ENCODE measurements at places on chromosomes 7 and 10. TPM values are rescaled to one million over a fixed set of nuclear protein-coding genes. Genes with fewer than 3 reads are reported as not detected.

GRCh38 chr7:9192969-9193368 is 759.6 kb downstream of the NXPH1 start:
- H3K36me3 ChIP-seq, result no peaks in the 10 kb centered on the region
- H3K4me1 ChIP-seq, result no peaks in the 10 kb centered on the region
- no peak overlapping the region for H3K4me3 ChIP-seq
- no peak overlapping the region for H3K27ac ChIP-seq

GRCh38 chr10:117743509-117743908 is 201.0 kb downstream of the EMX2 start:
- no peaks in the 10 kb centered on the region for H3K27me3 ChIP-seq
- no peak overlapping the region for H3K27ac ChIP-seq
- no peaks in the 10 kb centered on the region for H3K4me1 ChIP-seq
- no peaks in the 10 kb centered on the region for H3K36me3 ChIP-seq

- peaks cover 5% of the 10 kb centered on the region for H3K4me1 ChIP-seq
- H3K4me3 ChIP-seq, result no peak overlapping the region
- no peaks in the 10 kb centered on the region for H3K27me3 ChIP-seq
- DNase-seq, result no peak
- no peak overlapping the region for H3K27ac ChIP-seq
- no peaks in the 10 kb centered on the region for H3K36me3 ChIP-seq
These were observed 28.2 kb upstream of the ECHDC3 start for GRCh38 chr10:11713963-11714362.

DNA sequence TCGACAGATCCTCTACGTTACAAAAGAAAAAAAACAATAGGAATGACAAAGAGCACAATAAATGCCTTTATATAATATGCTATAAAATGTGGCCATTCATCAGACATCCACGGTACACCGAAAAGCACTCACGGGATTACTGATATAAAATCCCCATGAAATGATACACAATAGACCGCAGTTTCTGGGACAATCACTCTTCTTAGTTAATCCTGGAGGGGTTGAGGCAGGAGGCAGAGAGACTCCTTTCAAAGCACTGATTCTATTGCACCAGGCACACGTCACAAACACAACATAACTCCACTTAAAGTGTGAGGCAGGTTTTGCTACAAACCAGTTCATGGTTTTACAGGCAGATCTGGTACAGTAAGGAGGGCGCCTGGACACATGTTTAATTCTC is 113.8 kb downstream of the FGFR2 start:
- H3K27me3 ChIP-seq, result no peaks in the 10 kb centered on the region
- H3K27ac ChIP-seq, result no peak overlapping the region
- peaks cover 6% of the 10 kb centered on the region for H3K36me3 ChIP-seq
- H3K4me1 ChIP-seq, result peaks cover 5% of the 10 kb centered on the region

GRCh38 chr10:58820861-58821751 is 308.4 kb downstream of the BICC1 start:
- no peak overlapping the region for H3K27ac ChIP-seq
- H3K4me3 ChIP-seq, result no peak overlapping the region
- DNase-seq, result no peak
- no peaks in the 10 kb centered on the region for H3K36me3 ChIP-seq

DNA sequence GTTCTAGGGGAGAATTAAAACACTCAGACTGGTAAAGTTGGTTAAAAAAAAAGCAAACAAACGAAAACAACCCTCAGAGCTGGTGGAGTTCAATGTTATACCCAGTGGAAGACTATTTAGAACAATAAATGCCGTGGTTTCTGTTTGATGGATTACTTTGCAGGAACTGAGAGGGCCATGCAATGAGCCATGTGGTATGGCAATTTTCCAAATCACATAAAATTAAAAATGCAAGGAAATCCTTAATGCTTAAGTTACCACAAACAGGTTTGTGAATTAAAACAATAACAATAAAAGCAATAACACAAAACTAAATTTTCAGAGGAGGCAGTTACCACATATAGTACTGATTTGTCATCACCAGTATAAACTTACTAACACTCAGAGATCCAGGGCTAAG is 96.9 kb downstream of the RTKN2 start:
- no peak overlapping the region for H3K4me3 ChIP-seq
- no peak overlapping the region for H3K27ac ChIP-seq
- H3K36me3 ChIP-seq, result no peaks in the 10 kb centered on the region
- DNase-seq, result no peak

DNA sequence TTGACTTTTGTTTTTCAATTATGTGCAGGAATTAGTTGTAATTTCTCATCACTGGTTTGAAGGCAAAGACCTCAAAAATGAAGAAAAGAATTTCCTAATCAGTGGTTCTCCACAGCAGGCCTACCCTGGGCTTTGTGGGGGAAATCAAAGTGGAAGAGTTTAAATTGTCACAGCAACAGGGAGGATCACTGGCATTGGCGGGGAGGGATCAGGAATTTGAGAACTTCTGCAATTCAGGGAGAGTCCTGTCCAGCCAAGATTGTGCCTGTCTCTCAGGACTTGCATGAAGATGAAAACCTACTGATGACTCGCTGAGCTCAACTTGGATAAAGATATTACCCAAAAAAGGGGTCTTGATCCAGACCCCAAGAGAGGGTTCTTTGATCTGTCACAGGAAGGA is 70.1 kb downstream of the HACD1 start:
- no peak overlapping the region for H3K27ac ChIP-seq
- H3K4me1 ChIP-seq, result no peaks in the 10 kb centered on the region
- H3K4me3 ChIP-seq, result no peak overlapping the region
- no peak for DNase-seq

The PDGFA gene
- total RNA-seq, result 5.8 TPM

GRCh38 chr7:1924258-1924817 is 254.3 kb downstream of the ELFN1 start:
- no peaks in the 10 kb centered on the region for H3K36me3 ChIP-seq
- DNase-seq, result no peak
- H3K4me1 ChIP-seq, result no peaks in the 10 kb centered on the region
- H3K4me3 ChIP-seq, result no peak overlapping the region

DNA sequence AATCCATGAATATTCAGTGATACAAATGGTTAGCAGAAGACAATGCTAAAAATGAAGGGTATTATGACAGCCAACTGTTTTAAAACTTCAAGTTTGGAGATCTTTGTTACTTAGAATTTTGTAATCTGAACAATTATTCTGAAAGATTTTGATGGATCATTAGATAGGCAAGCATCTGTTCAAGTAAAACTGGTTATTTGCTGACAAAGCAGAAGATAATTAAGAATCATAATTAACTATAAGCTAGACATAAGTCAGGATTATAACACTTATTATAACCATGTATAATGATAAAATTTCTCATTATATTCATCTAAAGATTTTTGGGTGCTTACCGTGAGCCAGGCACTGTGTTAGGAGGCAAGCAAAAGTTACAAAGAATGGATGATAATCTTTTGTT is 1145.1 kb downstream of the CNTNAP2 start:
- H3K27ac ChIP-seq, result no peak overlapping the region
- no peaks in the 10 kb centered on the region for H3K36me3 ChIP-seq
- H3K27me3 ChIP-seq, result no peaks in the 10 kb centered on the region
- no peak overlapping the region for H3K4me3 ChIP-seq
- no peak for DNase-seq

GRCh38 chr7:36638586-36639263 is 85.6 kb downstream of the AOAH start:
- H3K36me3 ChIP-seq, result no peaks in the 10 kb centered on the region
- peak overlapping the region; percentile 19 for H3K27ac ChIP-seq
- H3K4me1 ChIP-seq, result no peaks in the 10 kb centered on the region
- no peak overlapping the region for H3K4me3 ChIP-seq

GRCh38 chr10:100621360-100622205 is 85.8 kb downstream of the HIF1AN start:
- H3K27ac ChIP-seq, result no peak overlapping the region
- peaks cover 8% of the 10 kb centered on the region for H3K27me3 ChIP-seq
- DNase-seq, result no peak
- no peaks in the 10 kb centered on the region for H3K36me3 ChIP-seq
- H3K4me3 ChIP-seq, result no peak overlapping the region

- no peak overlapping the region for H3K4me3 ChIP-seq
- no peak for DNase-seq
- H3K27me3 ChIP-seq, result no peaks in the 10 kb centered on the region
- H3K36me3 ChIP-seq, result no peaks in the 10 kb centered on the region
- no peak overlapping the region for H3K27ac ChIP-seq
These were observed 358.8 kb downstream of the PRPF18 start for GRCh38 chr10:13945390-13946208.

DNA sequence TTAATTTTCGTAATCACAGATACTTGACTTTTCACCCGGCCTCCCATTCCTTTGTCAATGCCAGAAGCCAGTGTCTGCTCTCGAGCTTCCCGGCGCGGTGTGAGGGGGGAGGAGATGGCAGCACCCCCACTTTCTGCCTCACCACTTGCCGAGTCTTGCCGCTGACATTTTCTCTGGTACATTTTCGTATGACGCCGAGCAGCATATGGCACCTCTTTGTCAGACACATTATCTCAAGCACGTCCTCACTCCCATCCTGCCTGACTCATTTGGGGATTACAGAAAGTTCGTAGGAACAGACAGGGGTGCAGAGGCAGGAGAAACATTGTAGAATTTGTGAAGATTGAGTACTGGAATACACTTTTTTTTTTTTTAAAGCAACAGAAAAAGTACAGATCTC is 60.8 kb upstream of the SORCS3 start:
- no peaks in the 10 kb centered on the region for H3K4me1 ChIP-seq
- no peaks in the 10 kb centered on the region for H3K27me3 ChIP-seq
- no peak overlapping the region for H3K4me3 ChIP-seq

- DNase-seq, result peak; percentile 92
- peak within 1 kb of the TSS; percentile 58 for H3K27ac ChIP-seq
- H3K36me3 ChIP-seq, result no peaks in the 10 kb centered on the region
- H3K4me3 ChIP-seq, result peak within 1 kb of the TSS; percentile 63
- H3K4me1 ChIP-seq, result peaks cover 8% of the 10 kb centered on the region
These were observed at the start of gene MORN4 for GRCh38 chr10:97632949-97633884. Gene MORN4 (minus strand): TSS chr10:97633500. CDS start chr10:97619653, 13,847 bp downstream.

The NAT16 gene
- total RNA-seq, result not detected

The TMEM254 gene
- 7.4 TPM for total RNA-seq

GRCh38 chr7:26653430-26654399 is 210.7 kb downstream of the SKAP2 start:
- H3K36me3 ChIP-seq, result no peaks in the 10 kb centered on the region
- DNase-seq, result peak; percentile 63
- no peaks in the 10 kb centered on the region for H3K4me1 ChIP-seq
- H3K27ac ChIP-seq, result no peak overlapping the region

DNA sequence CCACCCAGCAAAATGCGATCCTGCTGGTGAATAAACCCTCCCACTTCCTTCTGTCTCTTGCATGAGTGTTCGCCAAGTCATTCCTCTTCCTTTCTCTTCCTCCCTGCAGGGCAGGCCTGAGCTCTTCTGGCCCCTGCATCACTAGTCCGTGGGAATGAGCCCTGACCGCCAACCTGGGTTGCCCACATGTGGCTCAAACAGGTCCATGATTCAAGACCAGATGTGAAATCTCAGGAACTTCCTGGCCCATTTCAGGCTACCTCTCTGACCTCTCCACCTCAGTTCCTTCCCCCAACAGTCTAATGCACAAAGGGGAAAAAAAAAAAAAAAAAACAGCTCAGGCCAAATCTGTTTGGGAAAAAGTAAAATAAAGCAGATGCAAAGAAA is 5.4 kb upstream of the YWHAG start:
- no peaks in the 10 kb centered on the region for H3K4me1 ChIP-seq
- no peak for DNase-seq
- peak overlapping the region; percentile 67 for H3K27ac ChIP-seq
- H3K36me3 ChIP-seq, result no peaks in the 10 kb centered on the region
- H3K4me3 ChIP-seq, result no peak overlapping the region
- H3K27me3 ChIP-seq, result no peaks in the 10 kb centered on the region

The VSTM4 gene
- 4.7 TPM for total RNA-seq

The LIPK gene
- total RNA-seq, result not detected

DNA sequence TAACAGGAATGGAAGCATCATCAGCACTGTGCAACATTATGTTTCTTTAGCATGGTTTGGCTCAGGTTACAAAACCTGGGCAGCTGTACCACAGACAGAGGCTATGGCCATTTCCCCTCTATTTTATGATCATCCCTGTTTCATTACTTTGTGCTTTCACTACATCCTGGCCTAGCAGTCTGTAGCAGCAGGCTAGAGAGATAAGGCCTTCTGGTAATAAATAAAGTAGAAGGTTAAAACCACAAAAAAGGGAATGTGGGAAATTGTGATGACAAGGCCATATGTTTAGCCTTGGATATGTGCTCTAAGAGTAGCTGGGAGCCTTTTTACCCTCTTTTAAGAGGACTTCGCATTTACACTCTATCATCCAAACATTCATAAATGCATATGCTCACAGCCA is 266.2 kb upstream of the PHF14 start:
- H3K27ac ChIP-seq, result no peak overlapping the region
- H3K27me3 ChIP-seq, result no peaks in the 10 kb centered on the region
- H3K36me3 ChIP-seq, result no peaks in the 10 kb centered on the region
- no peaks in the 10 kb centered on the region for H3K4me1 ChIP-seq

GRCh38 chr10:128950159-128950915 is 516.7 kb upstream of the MGMT start:
- no peaks in the 10 kb centered on the region for H3K4me1 ChIP-seq
- H3K4me3 ChIP-seq, result no peak overlapping the region
- H3K27ac ChIP-seq, result no peak overlapping the region

DNA sequence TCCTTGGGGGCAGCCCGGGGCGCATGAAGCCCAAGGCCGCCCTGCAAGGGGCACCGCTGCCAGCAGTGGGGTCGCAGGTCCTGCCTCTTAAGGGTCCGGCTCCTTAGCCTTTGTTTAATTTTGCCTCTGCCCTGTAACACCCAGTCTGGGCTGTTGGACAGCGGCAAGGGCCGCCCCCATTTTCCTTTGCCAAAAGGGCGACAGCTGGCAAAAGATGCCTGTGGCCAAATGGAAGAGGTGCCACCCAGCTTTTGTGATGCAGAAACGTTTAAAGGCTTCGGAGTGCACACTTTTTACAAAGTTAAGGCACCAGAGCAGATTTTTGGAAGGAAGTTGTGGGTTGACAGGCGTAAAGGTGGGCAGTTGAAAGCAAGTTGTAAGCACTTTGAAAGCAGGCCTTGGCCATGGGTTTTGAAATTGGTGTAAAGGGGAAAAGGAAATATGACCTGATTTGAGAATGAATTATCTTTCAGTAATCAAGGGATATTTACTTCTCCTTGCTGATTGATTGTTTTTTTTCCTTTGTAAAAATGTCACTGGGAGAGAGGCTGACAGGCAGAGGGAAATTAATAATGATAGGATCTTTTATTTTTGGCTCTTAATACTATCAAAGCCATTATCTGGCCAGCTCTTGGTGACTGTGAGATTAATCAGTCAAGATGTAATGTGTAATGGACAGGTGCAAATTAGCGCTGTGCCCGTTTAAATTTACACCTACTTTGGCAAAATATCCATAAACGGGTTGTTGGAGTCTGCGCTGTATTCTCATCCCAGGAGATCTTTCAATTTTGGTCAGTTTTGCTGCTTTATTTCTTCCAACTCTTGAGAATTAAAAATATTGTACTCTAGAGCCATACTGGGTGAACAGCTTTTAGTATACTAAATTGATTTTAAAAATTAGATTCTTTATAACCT is 1.2 kb downstream of the CASD1 start:
- peak overlapping the region; percentile 78 for H3K4me3 ChIP-seq
- no peaks in the 10 kb centered on the region for H3K4me1 ChIP-seq
- H3K27ac ChIP-seq, result peak overlapping the region; percentile 94
- DNase-seq, result no peak

GRCh38 chr7:135328053-135328452 is 94.4 kb downstream of the STRA8 start:
- H3K27ac ChIP-seq, result no peak overlapping the region
- H3K27me3 ChIP-seq, result no peaks in the 10 kb centered on the region
- H3K4me1 ChIP-seq, result no peaks in the 10 kb centered on the region
- DNase-seq, result no peak

The PMPCB gene
- 36.7 TPM for total RNA-seq

Measured in Peyer's patch (tissue), 4 donors.